ENCODE measurements at places on chromosomes 7 and 10. TPM values are rescaled to one million over a fixed set of nuclear protein-coding genes. Genes with fewer than 3 reads are reported as not detected.
A peak's percentile ranks its signal among the peaks of the same experiment; 100 is the strongest.

DNA sequence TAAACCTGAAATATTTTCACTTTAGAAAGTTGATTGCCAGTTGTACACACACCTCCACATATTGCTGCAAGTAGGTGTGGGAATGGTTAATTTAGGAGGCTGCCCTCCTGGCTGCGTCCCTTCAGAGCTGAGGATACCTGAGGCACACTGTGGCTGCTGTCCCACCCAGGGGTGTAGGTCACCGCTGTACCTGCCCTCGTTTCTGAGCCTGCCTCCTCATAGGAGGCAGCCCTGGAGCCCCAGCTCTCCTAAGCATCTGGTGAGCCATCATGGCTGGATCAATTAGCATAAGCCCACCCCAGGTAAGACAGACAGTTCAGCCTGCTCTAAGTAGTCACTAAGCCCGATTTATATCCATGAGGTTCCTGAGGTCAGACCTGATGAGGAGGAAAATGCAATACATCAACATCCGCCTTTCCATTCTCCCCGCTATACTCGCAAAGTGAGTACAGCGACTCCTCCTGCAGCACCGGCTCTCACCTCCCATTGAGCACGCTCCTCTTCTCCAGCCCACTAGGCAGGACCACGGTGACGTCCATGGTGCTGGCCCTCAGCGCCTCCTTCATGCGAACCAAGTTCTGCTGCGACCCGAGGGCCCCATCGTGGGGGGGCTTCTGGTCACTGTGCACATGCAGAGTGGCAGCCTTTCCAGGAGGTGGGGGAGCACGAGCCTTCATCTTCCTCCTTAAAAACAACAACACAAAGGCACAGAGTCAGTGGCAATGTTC is 97.2 kb downstream of the COBL start:
- no peak for ATAC-seq

The ADCY1 gene
- 0.40 TPM for total RNA-seq

DNA sequence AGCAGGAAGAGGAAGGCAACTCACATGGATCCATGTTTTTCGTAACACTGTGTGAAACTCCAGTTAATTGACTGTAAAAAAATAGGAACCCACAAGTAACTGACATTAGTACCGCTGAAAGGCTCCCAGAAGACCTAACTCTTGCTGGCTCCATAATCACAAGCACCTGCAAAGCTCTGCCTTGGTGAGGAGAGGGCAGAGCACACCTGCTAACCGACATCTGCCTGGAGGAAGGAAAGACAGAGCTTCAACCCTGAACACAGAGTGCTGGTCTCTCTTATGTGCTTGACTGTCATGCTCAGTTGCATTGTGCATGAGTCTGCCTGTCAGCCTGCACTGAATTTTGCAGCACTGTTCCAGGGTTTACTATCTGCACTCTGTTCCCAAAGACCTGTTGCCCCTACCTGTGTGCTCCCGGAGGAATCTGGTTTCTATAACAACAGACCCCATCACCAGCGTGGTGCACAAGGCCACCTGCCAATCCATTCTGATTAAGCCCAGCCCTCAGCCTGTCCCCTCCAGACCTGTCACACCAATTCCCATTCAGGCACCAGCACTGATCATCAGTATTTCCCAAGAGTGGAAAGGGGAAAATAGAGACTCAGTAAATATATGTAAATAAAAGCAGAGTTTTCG is 63.1 kb upstream of the ANKRD1 start:
- no peak for ATAC-seq

The ADRB1 gene
- total RNA-seq = 0.04 TPM

- ATAC-seq = peak; percentile 93
These were observed 9.3 kb upstream of the TSPAN14 start for GRCh38 chr10:80444646-80445319.

DNA sequence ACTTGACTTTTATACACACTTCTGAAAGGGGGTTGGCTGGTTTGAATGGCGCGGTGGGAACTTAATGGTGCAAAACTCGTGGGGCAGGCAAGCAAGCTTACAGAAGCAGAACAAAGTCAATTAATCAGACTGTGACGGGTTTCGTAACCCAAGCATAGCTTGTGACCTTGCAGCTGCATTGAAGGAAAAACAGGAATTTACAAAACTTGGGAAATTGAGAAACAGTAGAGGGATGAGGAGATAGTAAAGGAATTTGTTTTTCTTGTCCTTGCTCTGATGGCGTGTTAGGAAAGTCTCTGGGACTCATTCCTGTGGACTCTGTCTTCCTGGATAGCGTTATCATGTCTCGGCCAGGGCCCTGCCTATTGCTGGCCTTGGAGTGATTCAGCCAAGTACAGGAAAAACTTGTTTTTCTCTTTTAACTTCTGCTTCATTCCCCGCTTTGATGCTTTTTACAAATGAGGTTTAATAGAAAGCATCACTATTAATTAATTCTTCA is 220.0 kb upstream of the KCND2 start:
- peak; percentile 67 for ATAC-seq

The EBLN1 gene
- total RNA-seq = not detected

DNA sequence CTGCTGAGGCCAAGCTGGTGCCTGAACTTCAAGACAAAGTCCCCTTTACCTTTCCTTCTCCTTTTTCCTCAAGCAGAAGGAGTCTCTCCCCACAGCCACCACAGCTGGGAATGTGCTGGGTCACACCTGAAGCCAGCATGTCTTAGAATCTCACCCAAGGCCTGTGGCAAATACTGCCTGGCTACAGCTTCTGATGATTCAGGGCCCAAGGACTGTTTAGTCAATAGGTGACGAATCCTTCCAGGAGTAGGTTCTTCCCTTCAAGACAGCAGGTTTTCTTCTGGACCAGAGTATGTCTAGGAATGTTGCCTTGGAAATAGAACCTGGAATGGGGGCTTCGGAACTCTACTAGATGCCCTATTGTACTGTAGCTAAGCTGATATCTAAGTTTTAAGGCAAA is 374.6 kb downstream of the KIF20B start:
- no peak for ATAC-seq

DNA sequence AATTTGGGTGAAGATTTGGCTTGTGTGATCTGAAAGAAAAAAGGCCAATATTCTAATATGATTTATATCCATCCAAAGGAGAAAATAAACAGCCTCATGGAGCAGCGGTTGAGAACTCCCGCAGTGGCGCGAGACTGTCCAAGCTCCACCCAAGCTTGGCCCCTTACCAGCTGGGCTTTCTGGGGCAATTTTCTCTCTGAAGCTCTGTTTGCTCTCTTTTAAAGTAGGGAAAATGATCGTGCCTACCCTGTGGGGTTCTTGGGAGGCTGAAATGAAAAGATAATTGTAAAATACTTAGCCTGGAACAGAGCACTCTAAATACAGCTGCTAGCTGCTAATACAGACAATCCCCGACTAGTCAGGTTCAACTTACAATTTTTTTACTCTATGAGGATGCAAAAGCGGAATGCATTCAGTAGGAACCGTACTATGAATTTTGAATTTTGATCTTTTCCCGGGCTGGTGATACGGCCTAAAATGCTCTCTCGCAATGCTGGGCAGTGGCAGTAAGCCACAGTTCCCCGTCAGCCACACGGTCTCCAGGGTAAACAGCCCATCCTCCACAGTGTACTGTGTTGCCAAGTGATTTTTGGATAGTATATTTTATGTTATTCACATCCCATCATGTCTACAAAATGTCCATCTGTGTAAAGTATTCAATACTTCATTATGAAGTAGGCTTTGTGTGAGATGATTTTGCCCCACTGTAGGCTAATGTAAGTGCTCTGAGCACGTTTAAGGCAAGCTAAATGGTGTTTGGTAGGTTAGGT is 137.7 kb downstream of the CHN2 start:
- no peak for ATAC-seq

The KNDC1 gene
- 3.8 TPM for total RNA-seq

DNA sequence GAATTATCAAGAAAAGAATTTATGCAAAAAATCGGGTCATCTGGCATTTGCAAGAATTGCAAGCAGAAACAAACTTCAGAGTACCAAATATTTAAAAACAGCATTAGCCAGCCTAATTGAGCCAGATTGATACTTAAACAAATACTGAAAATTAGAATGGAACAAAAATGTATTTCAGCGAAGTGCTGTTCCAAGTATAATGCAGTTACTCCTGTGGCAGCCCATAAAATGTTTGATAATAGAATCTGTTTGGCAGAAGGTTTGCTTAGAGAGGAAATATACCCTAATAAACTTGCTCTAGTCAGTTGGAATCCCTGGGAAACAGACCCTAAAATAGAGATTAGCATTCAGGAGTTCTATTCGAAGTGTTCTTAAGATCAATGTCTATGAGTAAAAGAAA is 835.1 kb upstream of the MBL2 start:
- no peak for ATAC-seq

DNA sequence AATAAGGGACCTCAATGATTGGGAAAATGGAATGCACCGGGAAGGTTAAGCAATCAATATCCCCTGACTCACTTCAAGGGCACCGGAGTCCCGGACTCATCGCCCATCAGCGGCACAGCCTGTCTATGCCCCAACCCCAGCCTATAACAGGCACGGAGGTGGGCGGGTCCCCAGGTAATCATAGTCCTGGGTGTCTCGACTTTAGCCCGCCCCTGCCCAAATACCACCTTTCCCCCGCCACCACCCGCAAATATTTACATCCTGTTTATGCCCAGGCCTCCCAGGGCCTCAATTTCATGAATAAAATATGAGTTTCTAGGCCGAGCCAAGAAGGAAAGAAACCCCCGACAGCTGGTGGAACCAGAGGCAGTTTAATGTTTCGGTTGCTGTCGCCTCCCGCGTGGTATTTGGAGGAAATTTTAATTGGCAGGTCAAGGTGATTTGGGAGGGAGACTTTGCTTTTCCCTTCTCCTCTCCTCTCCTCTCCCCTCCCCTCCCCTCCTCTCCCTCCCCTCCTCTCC is 15.6 kb upstream of the RFC2 start:
- ATAC-seq = peak; percentile 68

DNA sequence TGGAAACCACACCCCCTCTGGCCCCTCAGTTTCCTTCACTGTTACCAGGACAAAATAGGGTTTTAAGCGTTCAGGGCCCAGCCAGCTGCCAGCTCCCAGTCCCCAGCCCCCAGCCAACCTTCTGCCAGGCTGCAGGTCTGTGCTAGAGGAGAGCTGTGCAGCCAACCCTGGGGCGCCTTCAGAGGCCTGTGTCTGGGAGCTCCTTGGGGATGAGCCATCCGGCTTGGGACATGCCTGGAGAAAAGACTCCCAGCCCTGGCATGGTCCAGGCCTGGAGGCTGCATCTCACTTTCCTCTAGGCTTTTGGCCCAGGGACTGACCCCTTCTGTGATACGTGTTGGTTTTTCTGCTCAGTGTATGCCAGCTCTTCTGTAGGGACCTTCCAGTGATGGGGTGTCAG is 487.6 kb upstream of the MGMT start:
- no peak for ATAC-seq

- no peak for ATAC-seq
These were observed 22.3 kb upstream of the TMEM26 start for GRCh38 chr10:61475449-61475873.

DNA sequence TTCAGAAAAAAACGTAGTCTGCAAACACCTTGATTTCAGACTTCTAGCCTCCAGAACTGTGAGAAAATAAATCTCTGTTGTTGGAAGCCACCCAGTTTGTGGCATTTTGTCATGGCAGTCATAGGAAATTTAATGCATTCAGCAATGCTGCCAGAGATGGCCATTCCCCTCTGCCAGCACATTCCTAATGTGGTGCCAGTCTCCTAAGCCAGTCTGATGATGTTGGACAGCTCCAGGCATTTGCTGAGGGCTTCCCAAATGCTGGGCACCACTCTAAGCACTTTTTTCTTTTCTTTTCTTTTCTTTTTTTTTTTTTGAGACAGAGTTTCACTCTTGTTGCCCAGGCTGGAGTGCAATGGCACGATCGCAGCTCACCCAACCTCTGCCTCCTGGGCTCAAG is 666.7 kb upstream of the C7orf33 start:
- no peak for ATAC-seq

DNA sequence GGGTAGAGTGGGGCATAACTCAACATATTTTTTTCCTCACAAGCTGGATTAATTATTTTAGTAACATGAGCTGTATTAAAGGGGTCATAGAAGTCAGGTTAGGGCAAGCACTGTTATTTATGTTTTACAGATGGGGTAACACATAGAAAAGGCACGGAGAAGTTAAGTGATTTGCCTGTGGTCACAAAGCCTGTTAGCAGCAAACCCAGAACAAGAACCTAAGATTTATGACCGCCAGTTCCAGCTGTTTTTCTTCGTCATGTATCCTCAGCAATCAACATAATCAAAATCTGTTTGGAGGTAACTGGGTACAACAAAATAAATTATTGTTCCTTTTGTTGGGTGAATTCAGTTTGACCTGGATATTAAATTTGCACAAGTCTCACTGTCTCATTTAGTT is 57.2 kb upstream of the BET1 start:
- ATAC-seq = no peak

DNA sequence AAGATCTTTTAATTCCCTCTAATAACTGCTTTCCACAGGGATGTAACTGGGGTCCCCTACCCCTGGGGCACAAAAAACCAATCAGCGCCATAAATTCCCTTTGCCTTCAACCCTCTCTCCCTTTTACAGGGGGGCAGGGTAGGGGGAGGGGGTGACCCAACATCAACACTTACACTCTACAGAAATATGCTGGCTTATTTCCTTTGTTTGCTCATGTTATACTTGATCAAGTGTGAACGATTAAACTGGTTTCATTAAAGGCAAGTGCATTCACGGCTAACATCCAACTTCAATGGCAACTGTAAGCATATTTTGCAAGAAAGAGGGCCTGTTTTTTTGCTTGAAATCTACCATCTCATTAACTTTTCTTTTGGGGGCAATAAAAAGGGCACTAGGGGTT is 2.9 kb downstream of the CTBP2 start:
- no peak for ATAC-seq

The PTPN20 gene
- total RNA-seq = 1.8 TPM

The NSMCE4A gene
- total RNA-seq = 33.9 TPM

The NXPH1 gene
- total RNA-seq = not detected

- peak; percentile 77 for ATAC-seq
These were observed 293.0 kb upstream of the IMMP2L start for GRCh38 chr7:111855161-111855841.

DNA sequence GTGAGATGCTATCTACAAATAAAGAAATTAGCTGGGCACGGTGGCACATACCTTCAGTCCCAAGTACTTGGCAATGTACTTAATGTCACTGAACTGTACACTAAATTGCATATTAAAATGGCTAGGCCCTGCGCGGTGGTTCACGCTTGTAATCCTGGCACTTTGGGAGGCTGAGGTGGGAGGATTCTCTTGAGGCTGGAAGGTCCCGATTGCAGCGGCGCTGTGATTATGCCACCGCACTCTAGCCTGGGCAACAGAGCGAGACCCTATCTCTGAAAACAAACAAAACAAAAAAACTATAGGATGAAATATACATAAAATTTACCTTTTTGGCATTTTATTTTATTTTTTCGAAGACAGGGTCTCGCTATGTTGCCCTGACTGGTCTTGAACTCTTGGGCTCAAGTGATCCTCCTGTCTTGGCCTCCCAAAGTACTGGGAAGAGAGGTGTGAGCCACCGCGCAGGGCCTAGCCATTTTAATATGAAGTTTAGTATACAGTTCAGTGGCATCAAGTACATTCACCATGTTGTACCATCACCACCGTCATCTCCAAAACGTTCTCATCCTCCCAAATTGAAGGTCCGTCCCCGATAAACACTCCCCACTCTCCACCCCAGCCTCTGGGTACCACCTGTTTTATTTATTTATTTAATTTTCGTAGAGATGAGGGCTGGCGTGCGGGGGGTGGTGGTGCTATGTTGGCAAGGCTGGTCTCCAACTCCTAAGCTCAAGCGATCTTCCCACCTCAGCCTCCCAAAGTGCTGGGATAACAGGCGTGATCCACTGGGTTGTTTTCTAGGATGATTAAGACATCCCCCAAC is 1.3 kb upstream of the EIF3B start:
- no peak for ATAC-seq
